ENCODE measurements at places on chromosomes 16 and 17.

DNA sequence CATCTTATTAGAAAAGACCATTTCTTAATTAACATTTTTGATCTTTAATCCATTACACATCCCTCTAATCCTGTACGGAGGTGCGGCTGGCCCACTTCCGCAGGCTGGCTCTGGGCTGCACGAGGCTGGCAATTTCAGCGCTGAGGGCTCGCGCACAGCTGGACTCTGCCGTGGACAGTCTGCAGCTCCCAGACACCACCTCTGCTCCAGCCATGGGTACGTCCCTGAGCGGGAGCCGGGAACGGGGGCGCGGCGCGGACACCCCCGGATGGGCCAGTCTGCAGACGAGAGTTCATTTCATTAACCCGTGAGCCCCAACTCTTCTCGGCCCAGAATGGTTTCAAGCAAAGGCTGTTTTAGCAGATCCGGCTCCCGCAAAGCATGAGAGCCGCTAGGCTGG lies 87.9 kb downstream of the ZNF423 start:
- DNase-seq: no peak

GRCh38 chr16:79707876-79708275 lies 107.3 kb upstream of the MAF start:
- peak; percentile 59 for DNase-seq

DNA sequence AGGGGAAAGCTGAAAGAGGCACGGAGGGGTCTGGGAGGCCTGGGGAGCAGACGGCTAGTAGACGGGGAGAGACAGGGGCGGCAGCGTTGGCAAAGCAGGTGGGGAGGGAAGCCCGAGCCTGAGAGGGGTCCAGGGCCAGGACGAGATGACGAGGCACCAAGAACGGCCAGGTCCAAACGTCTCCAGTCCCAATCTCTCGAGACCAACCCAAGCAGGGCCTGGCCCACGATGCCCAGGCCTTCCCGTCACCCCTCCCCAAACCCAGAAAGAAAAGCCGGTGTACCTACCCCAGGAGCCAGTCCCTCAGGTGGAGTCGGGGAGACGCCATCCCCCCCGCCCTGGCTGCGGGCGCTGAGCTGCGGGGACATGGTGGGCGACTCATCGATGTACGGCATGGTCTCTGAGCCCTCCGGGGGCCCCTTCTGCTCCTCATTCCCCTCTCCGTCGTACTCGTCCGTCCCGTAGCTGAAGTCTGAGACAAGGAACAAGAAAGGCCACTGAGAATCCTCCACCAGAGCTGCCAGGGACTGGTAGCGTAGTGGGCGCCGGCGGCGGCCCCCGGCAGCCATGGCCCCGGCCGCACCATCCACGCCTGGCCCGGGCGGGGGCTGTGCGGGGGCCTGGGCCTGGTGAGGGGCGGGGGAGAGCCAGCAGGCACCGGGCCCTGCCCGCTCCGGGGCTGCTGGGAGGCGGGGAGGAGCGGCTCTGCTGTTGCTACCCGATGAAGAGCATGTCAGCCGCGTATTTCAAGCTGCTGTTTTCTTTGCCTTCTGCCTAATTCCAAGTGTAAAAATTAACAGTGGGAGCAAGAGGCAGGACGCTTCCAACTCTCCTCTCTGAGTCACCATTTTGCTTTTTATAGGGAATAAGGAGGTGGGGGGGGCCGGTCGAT lies 54.6 kb downstream of the ABR start:
- DNase-seq: no peak

GRCh38 chr17:30920282-30920681 lies 1.5 kb upstream of the ADAP2 start:
- no peak for DNase-seq

DNA sequence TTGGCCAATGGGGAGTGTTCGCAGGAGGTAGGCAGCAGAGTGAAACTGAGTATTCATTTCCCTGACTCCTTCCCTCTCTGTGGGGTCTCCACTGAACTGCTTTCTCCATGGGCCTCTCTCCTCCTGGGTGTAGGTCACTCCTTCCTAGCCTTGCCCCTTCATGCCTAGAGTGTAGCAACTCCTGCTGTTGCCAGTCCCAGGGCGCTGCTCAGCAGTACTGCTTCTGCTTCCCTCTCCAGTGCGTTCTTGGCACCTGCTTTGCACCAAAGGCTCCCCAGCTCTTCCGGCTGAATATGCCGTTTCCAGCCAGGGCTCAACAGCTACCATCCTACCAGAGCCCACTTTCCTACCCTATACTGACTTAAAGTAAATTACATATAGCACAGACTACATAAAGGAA lies 92.2 kb downstream of the MAF start:
- no peak for DNase-seq

GRCh38 chr17:7977805-7978204 lies 24.6 kb upstream of the GUCY2D start:
- no peak for DNase-seq

DNA sequence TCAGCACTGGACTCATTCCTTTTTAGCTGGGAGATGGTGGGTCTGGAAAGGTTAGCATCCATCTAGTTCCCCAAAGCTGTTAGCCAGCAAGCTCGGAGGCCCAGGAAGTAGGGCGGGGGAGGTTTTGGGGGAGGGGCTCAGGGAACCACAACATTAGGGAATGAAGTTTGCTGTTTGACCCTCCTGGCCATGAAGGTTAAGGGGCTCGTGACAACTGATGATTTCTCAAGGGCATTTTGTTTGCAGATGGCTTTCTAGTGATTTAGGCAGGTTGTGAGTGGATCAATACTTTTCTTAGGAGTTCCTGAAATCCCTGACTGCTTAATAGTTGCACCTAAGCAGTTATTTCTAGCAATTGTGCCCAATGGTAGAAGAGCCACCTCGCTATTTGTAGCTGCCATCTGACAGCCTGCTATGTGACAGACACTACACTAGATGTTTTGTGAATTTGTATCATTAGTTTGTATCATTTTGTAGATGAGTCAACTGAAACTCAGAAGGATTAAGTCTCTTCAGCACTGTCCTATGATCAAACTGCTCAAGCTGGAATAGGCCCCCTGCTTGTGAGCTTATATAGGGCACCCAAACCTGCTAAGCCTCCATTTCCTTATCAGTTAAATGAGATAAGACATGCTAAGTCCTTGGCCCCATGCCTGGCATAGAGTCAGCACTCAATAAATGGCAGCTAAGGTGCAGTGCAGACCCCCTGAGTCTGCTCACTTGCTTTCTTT lies 146.4 kb downstream of the IRX3 start:
- no peak for DNase-seq

DNA sequence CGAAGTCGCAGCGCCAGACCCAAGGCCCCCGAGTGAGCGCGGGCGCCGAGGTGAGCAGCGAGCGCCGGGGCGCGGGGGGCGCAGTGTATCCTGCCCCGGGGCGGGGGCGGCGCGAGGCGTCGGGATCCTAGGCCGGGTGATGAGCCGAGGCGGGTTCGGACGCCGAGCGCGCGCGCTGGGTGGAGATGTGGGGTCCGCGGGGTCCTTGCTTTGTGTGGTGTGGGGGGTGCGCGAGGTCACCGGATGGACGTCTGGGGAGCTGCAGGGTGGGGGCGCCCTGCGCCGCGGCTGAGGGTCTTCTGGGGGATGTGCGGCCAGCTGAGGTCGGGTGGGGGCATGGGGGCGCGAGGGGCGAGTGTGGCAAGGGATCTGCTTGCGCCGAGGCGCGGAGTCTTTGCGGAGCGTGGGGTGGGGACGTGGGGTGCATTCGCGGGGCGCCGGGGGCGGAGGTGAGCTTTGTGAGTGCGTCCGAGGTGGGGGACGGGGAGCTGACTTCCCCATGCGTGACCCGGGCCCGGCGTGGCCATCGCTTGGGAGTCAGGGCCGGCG lies 560 bp downstream of the RAI1 start:
- DNase-seq: no peak

- no peak for DNase-seq
Measured at GRCh38 chr17:78921437-78921971, 3.7 kb downstream of the TIMP2 start.

DNA sequence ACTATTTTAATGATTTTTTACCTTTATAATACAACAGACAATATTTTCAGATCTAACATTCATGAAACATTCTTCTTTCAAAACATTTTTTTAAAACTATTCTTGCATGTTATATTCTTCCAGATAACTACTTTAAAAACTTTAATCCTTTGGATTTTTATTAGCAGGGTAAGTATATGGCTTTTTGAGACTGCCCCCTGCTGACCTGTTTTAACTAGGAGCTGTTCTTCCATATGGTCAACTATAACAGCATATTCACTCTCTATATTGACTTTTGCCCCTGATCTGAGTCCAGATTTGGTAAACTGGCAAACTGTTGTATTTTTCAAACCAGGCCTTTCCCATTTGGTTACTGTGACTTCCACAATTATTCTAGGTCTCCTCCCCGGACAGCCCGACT lies 16.5 kb downstream of the ZNF18 start:
- no peak for DNase-seq

GRCh38 chr16:55077266-55077665 lies 146.6 kb downstream of the IRX5 start:
- no peak for DNase-seq

DNA sequence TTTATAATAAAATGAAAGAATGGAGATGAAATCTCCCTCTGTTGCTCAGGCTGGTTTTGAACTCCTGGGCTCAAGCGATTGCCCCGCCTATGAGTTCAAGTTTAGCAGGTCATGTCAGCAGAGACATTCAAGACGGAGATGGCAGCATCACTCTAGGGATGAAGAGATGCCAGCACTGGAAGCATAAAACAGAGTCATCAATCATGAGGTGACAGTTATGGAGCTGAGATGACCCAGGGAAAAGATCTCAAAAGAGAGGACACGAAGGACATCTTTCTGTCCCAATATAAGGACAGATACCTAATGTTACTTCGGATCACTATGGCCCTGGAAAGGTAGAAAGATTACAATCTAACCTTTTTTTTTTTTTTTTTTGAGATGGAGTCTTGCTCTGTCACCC lies 11.0 kb upstream of the LCMT1 start:
- no peak for DNase-seq

DNA sequence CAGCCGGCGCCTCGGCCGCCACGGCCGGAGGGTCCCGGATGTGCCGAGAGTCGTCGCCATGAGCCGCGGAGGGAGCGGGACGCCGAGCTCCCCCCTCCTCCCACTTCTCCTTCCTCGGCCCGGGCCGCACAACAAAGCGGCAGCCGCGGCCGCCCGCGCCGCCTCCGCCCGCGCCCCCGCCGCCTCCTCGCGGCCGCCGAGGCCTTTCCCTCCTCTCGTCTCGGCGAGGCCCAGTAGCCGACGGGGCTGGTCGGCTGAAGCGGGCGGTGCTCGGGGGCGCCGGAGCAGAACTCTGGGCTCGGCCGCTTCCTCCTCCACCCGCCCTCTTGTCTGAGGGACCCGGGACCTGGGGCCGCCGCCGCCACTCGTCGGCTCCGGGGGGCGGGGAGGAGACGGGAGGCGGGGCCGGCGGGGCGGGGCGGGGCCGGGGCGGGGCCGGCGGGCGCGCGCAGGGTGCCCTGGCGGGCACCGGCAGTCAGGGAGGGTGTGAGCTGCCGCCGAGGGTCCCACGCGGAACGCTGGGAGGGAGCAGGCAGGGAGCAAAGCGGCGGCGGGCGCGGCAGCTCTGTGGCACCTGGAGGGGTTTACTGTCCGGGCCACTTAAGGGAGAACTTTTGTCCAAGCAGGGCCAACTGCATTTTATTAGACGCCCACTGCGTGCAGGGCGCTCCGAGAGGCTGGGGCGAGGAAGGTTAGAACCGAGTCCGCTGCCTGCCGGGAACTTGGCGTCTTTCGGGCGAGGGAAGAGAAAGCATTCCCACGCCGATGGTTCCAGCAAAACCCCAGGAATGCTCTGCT lies at the start of gene SMURF2:
TSS of gene SMURF2 (minus strand) at position 332 of the 798 bp plus-strand sequence. CDS start 427 bp downstream, outside the sequence.
- peak; percentile 76 for DNase-seq

DNA sequence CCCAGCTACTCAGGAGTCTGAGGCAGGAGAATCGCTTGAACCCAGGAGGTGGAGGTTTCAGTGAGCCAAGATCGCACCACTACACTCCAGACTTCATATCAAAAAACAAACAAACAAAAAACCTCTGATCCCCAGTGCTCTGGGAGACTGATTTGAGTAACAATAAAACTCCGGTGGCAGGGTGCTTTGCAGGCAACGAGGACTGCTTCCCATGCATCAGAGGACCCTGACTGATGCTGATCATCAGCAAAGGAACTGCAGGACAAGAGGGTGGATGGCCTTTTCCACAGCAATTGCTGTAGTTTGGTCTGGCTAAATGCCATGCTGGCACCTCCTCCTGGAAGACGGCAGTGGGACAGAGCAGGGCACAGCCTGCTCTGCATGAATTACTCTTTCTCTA lies 6.4 kb upstream of the SLC39A11 start:
- DNase-seq: no peak

- no peak for DNase-seq
Measured at GRCh38 chr17:27430383-27430840, 25.8 kb upstream of the KSR1 start.

Measured in ureter (tissue), 1 donor.